ENCODE measurements at places on chromosomes 7 and 10.

DNA sequence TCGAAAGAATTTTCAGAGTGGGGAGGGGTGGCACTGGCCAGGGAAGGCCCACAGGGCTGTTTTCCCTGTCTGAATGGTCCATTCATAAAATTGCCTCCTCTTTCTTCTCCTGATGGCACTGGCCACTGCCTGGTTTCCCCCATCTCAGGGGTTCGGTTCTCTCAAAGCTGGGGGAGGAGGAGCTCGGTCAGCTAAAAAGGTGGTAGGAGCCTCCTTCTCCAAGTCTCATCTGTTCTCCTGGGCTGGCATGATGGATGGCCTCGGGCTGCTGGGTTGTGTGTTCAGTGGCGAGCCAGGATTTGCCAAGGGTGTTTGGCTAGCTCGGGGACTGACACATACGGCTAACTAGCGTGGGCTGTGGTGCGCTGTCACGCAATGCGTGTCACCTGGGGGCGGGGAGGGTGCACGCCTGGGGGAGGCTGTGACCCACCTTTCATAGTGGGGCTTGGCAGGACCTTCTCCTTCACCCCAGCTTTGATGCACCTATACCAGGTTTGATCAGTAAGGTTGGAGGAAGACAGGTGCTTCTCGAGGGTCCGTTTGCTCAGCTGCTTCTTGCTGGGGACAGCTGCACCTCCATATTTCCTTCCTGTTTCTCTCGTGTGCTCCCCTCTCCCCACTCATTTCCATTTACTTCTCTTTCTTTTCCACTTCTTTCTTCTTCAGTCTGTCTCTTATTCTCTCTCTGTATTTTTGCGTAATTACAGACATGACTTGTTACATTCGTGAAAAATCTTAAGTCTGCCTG lies 36.3 kb downstream of the RBM20 start:
- DNase-seq: no peak

DNA sequence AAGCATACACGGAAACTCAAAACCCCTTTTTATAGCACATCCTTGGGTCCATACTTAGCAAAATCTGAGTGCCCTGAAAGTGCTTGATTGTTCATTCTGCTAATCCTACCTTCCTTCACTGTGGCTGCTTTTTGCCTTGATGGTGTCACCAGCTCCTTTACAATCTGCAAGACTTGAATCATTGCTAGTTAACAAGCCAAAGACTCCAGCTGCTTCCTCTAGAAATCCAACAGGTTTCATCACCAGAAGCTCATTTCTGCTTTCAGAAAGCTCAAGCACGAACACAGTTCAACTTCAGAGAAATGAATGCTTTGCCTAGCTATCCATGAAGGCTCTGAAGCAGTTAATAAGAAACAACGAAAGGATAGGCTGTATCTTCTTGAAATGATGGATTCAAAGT lies 38.0 kb downstream of the USP6NL start:
- no peak for DNase-seq

DNA sequence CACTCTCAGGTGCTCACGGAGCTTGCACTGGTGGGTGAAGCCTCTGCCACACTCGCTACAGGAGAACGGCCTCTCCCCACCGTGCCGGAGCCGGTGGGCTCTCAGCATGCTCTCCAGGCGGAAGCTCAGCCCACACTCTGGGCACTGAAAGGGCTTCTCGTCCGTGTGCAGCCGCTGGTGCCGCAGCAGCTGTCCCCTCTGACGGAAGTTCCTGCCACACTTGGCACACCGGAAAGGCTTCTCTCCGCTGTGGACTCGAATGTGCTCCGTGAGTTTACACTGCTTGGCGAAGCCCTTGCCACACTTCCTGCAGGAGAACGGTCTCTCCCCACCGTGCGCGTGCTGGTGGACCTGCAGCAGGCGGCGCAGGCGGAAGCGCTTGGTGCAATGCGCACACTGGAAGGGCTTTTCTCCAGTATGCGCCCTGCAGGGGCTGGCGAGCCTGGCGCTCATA lies 19.3 kb downstream of the ZNF786 start:
- no peak for DNase-seq

DNA sequence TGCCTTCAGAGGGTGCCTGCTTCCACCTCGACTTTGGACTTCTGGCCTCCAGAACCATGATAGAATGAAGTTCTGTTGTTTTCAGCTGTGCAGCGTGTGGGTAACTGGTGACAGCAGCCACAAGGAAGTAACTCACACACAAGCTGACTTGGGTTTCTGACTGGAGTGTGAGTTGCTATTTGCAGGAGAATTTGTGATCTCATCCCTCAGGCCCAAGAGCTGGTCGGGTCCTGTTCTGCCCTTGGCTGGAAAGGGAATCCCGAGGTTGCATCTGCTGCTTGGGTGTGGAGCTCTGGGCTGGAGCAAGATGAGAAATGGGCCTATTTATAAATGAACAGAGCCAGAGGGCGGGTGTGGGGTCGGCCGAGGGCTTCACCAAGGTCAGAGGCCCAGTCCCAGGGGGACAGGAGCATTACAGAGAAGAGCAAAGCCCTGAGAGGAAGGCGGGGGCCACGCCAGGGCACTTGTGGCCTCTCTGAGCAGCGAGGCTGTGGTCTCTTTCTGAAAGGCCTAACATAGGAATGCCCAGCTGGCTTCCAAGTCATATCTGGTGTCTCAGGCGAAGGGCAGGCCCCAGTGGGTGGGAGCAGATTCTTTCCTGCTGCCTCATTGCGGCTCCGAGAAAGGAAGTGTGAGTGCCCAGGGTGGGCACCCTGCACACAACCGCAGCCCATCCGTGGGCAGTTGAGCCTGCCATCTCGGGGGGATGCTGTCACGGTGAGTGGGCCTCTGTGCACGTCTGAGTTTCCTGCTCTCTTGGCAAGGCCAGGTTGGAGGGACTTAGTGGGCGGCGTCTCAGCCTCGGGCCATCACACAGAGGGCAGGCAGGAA lies 26.5 kb upstream of the C10orf71 start:
- DNase-seq: no peak

DNA sequence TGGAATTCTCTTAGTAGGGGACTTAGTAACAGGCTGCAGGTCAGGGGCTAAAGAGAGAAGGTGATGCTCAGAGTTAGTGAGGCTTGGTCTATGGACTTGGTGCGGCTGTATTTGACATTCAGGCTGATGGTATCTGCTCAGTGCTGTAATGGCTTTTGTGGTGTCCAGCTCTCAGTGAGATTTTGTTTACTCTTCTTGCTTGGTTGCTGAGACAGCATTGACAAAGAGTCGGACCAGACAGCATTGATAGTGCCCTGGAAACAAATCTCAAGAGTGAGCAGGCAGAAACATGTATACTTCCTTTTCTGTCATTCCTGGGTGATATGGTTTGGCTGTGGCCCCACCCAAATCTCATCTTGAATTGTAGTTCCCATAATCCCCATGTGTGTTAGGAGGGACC lies 202.0 kb downstream of the STK31 start:
- no peak for DNase-seq

DNA sequence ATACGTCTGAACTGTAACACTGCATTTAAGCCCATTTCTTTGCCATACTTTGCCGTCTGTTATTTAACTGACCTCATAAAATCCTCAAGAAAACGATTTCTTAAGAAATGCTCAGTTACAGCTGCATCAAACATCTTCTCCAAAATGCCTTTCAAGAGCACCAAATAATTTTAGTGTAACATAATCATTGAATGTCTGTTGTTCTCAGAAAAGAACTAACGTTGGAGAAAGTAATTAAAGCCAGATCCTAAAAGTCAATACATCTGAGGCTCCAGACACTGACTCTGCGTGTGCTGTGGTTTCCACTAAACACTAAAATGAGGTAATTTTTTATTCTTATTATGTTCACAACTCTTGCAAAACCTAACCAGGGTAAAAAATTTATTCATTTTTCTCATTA lies 63.7 kb upstream of the LRRC17 start:
- DNase-seq: no peak

- no peak for DNase-seq
These were observed 185.4 kb downstream of the DNAJB6 start for GRCh38 chr7:157522189-157522588.

DNA sequence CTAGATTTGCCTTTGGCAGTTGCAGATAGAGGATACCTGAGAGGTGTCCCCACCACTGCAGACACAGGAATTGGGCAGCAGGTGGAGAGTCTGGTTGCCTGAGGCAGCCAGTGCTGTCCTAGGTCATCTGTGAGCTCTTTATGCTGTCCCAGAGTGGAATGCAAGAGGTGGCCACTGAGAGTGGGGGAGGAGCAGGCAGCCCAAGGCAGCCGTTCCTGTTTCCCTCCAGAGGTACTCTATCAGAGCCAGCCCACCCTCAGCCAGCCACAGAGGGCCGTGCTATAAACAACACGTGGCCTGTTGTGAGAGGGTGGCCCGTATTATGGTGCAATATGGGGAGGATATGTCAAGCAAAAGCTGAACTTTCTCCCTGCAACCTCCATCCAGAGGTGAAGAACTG lies 8.5 kb downstream of the LRRC18 start:
- DNase-seq: no peak

GRCh38 chr7:40916813-40917212 lies 782.0 kb downstream of the SUGCT start:
- no peak for DNase-seq

DNA sequence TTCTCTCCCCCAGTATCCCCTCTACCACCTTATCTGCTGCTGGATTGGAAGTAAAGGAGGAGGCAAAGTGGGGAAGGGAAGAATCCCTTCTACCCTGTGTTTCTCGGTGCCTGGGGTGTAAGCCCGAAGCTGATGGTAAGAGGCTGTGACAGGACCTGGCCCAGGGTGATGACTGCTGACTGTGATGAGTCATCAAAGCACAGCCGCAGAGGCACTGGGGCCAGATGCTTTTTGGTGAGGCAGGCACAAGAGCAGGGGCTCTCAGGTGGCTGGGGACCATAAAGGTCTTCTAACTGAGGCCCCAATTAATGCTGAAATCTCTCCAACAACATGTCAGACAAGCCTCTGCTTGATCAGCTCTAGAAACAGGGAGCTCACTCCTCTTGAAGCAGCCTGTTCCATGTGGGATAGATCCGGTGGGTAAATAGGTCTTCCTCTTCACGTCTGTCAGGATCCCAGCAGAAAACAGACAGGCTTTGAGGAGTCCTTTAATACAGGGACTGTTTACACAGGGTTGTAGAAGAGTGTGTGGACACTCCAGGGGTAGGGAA lies 86.1 kb upstream of the PCBD1 start:
- DNase-seq: no peak

DNA sequence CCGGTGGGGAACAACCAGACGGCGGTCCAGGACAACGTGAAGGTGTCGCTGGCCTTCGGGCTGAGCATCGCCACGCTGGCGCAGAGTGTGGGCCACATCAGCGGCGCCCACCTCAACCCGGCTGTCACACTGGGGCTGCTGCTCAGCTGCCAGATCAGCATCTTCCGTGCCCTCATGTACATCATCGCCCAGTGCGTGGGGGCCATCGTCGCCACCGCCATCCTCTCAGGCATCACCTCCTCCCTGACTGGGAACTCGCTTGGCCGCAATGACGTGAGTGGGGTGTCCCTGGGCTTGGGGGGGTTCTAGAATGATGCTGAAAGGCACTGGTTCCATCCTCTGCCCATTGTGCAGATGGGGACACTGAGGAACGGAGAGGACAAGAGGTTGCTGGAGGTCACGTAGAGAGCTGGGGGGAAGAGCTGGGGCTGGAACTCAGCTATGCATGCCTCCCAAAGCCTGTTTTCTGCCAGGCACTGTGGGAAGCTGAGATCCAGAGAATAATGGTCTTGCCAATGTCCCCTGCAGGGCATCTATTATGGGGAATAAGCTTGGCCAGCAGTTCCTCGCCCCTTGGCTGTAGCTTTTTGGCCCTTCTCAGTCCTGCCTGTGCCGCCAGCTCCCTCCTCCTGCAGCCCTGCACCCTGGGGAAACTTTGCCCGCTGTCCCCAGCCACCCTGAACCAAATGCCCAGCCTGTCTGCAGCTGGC lies 523 bp downstream of the AQP1 start:
- no peak for DNase-seq

GRCh38 chr10:52484206-52485065 lies 170.4 kb downstream of the DKK1 start:
- DNase-seq: no peak

DNA sequence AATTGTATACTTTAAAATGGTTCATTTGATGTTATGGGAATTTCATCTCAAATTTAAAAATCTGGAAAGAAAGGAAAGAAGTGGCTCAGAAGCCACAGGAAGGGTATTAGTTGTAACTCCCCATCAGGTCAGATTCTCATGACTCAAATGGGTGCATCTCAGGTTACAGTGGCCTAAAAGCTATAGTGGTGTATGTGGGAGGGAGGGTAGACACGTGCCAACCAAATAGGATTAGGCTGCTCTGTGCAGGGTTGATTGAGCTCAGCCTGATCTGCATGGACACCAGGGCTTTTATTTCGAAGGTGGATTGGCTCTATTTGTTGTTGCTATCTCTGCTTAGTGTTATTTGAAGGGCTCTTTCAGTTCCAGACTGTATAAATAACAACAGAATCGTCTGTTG lies 121.5 kb upstream of the PRR15 start:
- no peak for DNase-seq

GRCh38 chr10:62045765-62046521 lies 144.4 kb downstream of the ARID5B start:
- DNase-seq: no peak

- no peak for DNase-seq
These were observed 20.3 kb downstream of the UROS start for GRCh38 chr10:125802739-125803138.

DNA sequence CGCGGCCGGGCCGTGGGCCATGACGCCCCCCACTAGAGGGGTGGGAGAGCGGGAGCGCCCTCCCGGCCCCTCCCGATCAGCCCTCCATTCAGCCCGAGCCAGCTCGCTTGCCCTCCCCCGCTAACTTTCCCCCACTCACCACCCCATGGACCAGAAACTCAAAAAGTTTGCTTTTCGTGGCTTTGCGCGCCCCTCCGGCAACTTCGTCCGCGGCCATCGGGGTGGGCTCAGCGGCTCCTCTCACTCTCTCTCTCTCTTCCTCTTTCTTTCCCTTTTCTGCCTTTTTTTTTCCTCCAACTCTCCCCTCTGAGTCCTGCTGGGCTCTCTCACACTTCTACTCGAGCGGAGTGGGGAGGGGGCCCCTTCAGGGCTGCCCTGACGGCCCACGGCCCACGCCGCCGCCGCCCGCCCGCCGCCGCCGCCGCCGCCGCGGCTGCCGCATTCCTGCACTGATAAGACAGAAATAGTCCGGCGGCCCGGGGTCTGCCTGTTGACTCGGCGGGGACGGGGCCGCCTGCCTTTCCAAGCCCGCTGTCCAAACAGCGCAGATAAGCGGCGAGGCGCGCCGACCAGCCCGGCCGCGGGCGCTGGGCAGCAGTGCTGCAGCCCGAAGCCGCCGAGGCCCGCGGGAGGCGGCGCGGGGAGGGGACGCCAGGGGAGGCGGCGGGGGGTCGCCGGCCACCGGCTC lies at the start of gene SMARCD3:
Gene SMARCD3 (minus strand): TSS at position 349 of the 688 bp plus-strand sequence. CDS start 132 bp downstream, at position 217.
- DNase-seq: no peak

GRCh38 chr10:65660006-65660405 lies 1265.8 kb upstream of the LRRTM3 start:
- no peak for DNase-seq

GRCh38 chr10:126015413-126015812 lies 119.0 kb downstream of the FANK1 start:
- DNase-seq: no peak

- no peak for DNase-seq
These were observed 155.5 kb upstream of the PCBD1 start for GRCh38 chr10:71043858-71044257.

Measured in thoracic aorta (tissue), 2 donors.